ENCODE measurements at places on chromosomes 12 and 14. TPM values are rescaled to one million over a fixed set of nuclear protein-coding genes. Genes with fewer than 3 reads are reported as not detected.

Gene RFX4
- total RNA-seq: not detected

Gene MAP4K5
- total RNA-seq: 57.3 TPM

Gene OVCH1
- 0.85 TPM for total RNA-seq

Gene IL22
- total RNA-seq: not detected

Gene GDF3
- not detected for total RNA-seq

Gene MEG3
- 12.6 TPM for total RNA-seq

Gene HELB
- total RNA-seq: 1.3 TPM

Gene OASL
- 0.36 TPM for total RNA-seq

Gene CMKLR1
- total RNA-seq: 0.28 TPM

Gene SMIM41
- not detected for total RNA-seq

Gene SERPINA1
- total RNA-seq: not detected

Gene PTCSC3
- total RNA-seq: not detected

Gene SPIC
- not detected for total RNA-seq

Gene SIX6
- total RNA-seq: not detected

Gene HOXC10
- total RNA-seq: not detected

Gene CRIP1
- total RNA-seq: 0.45 TPM

Gene INHBC
- total RNA-seq: not detected

Gene CLEC4D
- not detected for total RNA-seq

Gene DACT1
- total RNA-seq: 0.18 TPM

Gene KCNK13
- total RNA-seq: not detected

Gene DDX11
- 12.9 TPM for total RNA-seq

Gene OAS3
- 5.5 TPM for total RNA-seq

Gene DAO
- not detected for total RNA-seq

Gene SAV1
- total RNA-seq: 16.8 TPM

Gene CCNB1IP1
- 33.6 TPM for total RNA-seq
